Aorta (tissue), 5 donors: ENCODE measurements at places on chromosomes 3 and 15. TPM values are rescaled to one million over a fixed set of nuclear protein-coding genes. Genes with fewer than 3 reads are reported as not detected.

The LMCD1 gene
- 192 TPM for total RNA-seq

- H3K4me3 ChIP-seq, result no peak overlapping the region
- no peak for DNase-seq
- no peak overlapping the region for H3K27ac ChIP-seq
- no peaks in the 10 kb centered on the region for H3K27me3 ChIP-seq
- H3K36me3 ChIP-seq, result no peaks in the 10 kb centered on the region
Measured at GRCh38 chr15:100778831-100779288, 100.8 kb upstream of the ALDH1A3 start.

The SPESP1 gene
- total RNA-seq, result 1.5 TPM

GRCh38 chr15:34648294-34648631 is 64.8 kb upstream of the GOLGA8B start:
- no peak overlapping the region for H3K27ac ChIP-seq
- H3K4me3 ChIP-seq, result no peak overlapping the region
- DNase-seq, result no peak
- H3K4me1 ChIP-seq, result peaks cover 3% of the 10 kb centered on the region
- no peaks in the 10 kb centered on the region for H3K27me3 ChIP-seq

GRCh38 chr3:197835509-197835908 is 44.5 kb downstream of the LRCH3 start:
- H3K4me1 ChIP-seq, result peaks cover 2% of the 10 kb centered on the region
- H3K36me3 ChIP-seq, result peaks cover 3% of the 10 kb centered on the region
- no peak overlapping the region for H3K4me3 ChIP-seq
- no peak overlapping the region for H3K27ac ChIP-seq
- no peaks in the 10 kb centered on the region for H3K27me3 ChIP-seq
- no peak for DNase-seq

The ARRDC4 gene
- total RNA-seq, result 19.1 TPM

- H3K36me3 ChIP-seq, result no peaks in the 10 kb centered on the region
- DNase-seq, result no peak
- no peaks in the 10 kb centered on the region for H3K27me3 ChIP-seq
- H3K4me3 ChIP-seq, result no peak overlapping the region
- no peak overlapping the region for H3K27ac ChIP-seq
- no peaks in the 10 kb centered on the region for H3K4me1 ChIP-seq
Measured at GRCh38 chr15:78808550-78808949, 2.7 kb downstream of the ADAMTS7 start.

DNA sequence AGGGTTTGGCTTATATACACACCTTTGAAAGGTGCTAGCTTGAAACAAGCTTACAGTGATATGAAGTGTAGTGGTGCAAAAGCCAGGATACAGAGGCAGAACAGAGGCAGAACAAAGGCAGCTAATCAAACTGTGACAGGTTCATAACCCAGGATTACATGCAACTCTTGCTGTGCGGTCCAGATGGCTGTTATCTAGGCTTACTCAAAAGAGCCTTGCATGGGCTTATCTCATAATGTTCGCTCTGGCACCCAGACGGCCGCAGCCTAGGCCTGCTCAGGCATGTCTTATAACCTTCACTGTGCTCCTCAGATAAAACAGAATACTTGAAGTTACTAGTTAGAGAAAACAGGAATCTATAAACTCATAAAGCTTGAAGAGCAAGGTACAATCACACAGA is 22.8 kb upstream of the NOX5 start:
- no peak overlapping the region for H3K27ac ChIP-seq
- no peak for DNase-seq
- no peaks in the 10 kb centered on the region for H3K36me3 ChIP-seq
- H3K27me3 ChIP-seq, result no peaks in the 10 kb centered on the region
- H3K4me1 ChIP-seq, result no peaks in the 10 kb centered on the region

The GPR171 gene
- total RNA-seq, result 1.2 TPM

The COMMD2 gene
- 34.0 TPM for total RNA-seq

DNA sequence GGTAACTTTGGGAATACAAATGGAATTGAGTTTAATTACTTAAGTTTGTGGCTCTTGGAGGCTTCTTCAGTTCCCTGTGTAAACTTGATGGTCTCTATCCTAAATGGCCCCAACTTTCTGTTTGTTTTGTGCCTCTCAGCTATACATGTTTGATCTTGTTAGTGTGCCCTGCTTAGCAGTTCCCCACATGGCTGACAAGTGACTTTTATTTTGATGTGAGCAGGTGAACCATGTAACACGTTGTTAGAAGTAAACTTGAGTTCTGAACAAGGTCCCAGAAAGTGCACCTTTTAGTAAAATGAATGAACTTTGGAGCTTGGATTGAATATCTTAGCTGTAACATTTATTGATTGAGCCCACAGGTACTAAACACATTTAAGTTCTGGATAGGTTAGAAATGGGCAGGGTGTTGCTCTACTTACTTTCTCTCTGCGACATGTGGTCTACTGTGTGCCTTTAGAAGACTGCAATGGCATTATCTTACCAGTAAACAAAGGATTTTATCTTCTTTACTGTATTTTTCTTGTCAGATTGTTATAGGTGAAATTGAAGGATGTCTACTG is 4.5 kb downstream of the LSM3 start:
- peaks cover 7% of the 10 kb centered on the region for H3K36me3 ChIP-seq
- H3K27me3 ChIP-seq, result no peaks in the 10 kb centered on the region
- DNase-seq, result no peak
- no peak overlapping the region for H3K27ac ChIP-seq
- H3K4me1 ChIP-seq, result no peaks in the 10 kb centered on the region

DNA sequence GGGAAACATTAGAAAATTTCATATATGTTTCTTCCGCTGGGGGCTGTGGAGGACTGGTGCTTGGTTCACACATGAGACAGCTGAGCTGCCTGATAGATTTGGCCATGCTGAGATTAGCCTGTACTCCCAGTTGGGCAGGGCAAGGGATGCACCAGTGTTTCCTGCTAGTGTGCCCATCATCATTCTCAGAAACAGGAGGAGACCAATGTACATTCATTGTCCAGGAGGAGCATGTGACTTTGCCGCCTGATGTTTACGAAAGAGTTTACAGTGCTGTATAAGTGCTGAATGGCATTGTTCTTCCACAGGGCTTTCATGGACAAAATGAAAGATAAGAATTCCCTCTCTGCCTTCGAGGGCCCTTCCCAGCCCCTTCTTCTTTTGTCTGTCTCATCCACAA is 311.1 kb upstream of the THBS1 start:
- no peaks in the 10 kb centered on the region for H3K4me1 ChIP-seq
- DNase-seq, result no peak
- H3K27ac ChIP-seq, result no peak overlapping the region

The C3orf22 gene
- not detected for total RNA-seq

DNA sequence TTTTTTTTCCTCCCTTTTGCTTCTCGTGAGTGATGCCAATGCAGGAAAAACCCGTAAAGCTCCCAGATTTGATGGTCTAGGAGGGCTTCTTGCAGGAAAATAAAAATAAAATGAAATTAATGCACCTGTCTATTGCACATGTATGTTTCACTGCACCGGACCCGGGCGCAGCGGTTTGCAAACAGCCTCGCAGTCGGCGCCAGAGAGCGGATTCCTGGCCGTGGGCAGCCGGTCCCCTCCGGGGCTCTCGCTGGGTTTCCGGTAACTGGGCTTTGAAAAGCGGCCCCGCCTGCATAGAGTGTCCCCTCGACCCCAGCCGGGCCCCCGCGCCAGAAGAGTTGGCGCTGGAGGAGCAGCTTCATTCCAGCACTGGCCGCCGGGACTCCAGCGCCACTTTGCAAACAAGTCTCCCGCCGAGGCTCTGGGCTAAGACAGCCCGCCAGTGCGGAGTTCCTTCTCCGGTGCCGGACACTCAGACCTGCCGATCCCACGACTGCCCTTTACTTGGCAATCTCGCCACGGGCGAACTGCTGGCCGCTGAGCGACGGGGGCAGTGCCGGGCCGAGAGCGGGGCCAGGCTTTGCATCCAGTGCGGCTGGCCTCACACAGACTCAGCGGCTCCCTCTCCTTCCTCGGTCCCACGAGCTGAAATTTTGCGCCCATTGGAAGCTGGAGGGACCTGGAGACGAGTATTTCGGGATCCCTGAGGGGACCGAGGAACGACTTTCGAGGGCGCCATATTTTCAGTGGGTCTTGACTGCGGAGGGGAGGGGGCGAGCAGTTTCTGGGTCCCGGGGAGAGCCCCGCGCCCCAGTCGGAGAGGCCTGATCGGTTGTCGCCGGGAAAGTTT is 225.9 kb upstream of the C2CD4B start:
- H3K36me3 ChIP-seq, result no peaks in the 10 kb centered on the region
- no peaks in the 10 kb centered on the region for H3K4me1 ChIP-seq
- peak overlapping the region; percentile 36 for H3K27ac ChIP-seq
- no peaks in the 10 kb centered on the region for H3K27me3 ChIP-seq
- DNase-seq, result peak; percentile 84
- H3K4me3 ChIP-seq, result peak overlapping the region; percentile 55

- no peaks in the 10 kb centered on the region for H3K36me3 ChIP-seq
- H3K4me1 ChIP-seq, result no peaks in the 10 kb centered on the region
- no peak for DNase-seq
- no peak overlapping the region for H3K27ac ChIP-seq
- H3K4me3 ChIP-seq, result no peak overlapping the region
- H3K27me3 ChIP-seq, result no peaks in the 10 kb centered on the region
Measured at GRCh38 chr3:12255393-12255792, 33.5 kb upstream of the PPARG start.
